Hepatocyte (in vitro differentiated cells): ENCODE measurements at places on chromosomes 2 and 18.

DNA sequence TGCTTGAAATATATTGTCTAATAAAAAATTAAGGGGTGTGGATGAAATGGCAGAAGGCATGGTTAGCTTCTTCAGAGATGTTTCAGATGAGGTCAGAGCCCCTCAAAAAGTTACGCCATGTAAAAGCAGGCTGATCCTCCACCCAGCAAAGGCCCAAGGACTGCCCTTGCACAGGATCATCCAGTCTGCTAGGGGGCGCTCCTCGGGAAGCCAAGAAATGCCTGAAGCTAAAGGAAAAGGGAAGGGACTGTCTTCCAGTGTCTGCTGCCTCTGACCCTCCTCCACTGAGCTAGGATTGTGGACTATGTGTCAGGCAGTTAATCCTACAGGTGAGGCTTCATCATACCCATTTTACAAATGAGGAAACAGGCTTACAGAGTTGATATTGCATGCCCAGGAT, 33.8 kb upstream of the TEX51 start:
- no peaks in the 10 kb centered on the region for H3K4me1 ChIP-seq
- no peaks in the 10 kb centered on the region for H3K36me3 ChIP-seq
- no peak overlapping the region for H3K4me3 ChIP-seq
- H3K27ac ChIP-seq, result no peak overlapping the region
- no peak for DNase-seq

GRCh38 chr2:232026910-232027309, 65.4 kb downstream of the DIS3L2 start:
- DNase-seq, result no peak
- no peak overlapping the region for H3K4me3 ChIP-seq
- no peaks in the 10 kb centered on the region for H3K4me1 ChIP-seq
- no peaks in the 10 kb centered on the region for H3K27me3 ChIP-seq

DNA sequence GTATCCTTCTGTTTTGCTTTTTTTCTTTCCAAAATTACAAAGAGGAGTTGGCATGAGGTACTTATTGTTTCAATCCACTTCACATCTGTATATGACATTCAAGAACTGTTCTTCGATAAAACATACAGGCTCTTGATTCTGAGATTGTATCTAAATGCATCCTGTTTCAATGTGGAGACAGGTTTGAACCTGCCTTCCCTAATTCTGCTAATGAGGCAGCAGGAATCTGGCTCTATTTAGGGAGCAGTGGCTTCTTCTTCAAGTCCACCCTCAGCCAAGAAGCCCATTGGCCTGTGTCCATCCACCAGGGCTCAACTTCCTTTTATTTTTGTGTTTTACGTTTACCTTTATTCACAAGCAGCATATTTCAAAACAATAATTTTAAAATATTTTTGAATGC, 84.8 kb upstream of the PIK3C3 start:
- H3K27ac ChIP-seq, result no peak overlapping the region
- no peaks in the 10 kb centered on the region for H3K27me3 ChIP-seq
- H3K36me3 ChIP-seq, result no peaks in the 10 kb centered on the region
- H3K4me3 ChIP-seq, result no peak overlapping the region

GRCh38 chr2:11101430-11101829, 53.8 kb upstream of the SLC66A3 start:
- H3K36me3 ChIP-seq, result no peaks in the 10 kb centered on the region
- H3K27me3 ChIP-seq, result no peaks in the 10 kb centered on the region

DNA sequence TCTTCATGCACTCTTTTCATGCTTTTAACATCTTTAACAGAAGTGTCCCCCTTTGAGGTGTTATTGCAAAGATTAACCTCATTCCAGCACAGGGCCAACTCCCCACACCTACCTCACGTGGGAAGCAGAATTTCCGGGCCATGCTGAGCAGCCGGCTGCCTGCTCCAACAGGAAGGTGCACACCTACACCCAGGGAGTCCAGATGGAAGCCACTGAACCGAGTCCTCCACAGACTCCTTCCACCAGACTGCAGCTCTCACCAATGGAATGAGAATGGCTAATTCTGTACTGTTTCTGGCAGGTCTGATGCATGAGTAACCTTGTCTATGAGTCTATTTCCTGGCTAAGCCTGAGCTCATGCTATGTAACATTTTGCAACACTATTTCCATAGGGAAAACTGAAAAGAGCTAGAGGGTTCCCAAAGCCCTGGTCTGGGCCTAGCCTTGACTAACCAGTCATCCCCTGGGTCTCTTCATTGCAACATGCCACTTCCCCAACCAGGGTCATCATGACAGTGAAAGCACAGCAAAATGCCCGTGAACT, 11.0 kb downstream of the ERFE start:
- H3K36me3 ChIP-seq, result no peaks in the 10 kb centered on the region
- DNase-seq, result peak; percentile 51
- H3K27me3 ChIP-seq, result no peaks in the 10 kb centered on the region
- H3K4me1 ChIP-seq, result peaks cover 11% of the 10 kb centered on the region

- H3K4me3 ChIP-seq, result no peak overlapping the region
- DNase-seq, result no peak
- H3K27me3 ChIP-seq, result no peaks in the 10 kb centered on the region
- H3K36me3 ChIP-seq, result no peaks in the 10 kb centered on the region
- no peak overlapping the region for H3K27ac ChIP-seq
Measured at GRCh38 chr2:239674981-239675825, 274.4 kb upstream of the HDAC4 start.

DNA sequence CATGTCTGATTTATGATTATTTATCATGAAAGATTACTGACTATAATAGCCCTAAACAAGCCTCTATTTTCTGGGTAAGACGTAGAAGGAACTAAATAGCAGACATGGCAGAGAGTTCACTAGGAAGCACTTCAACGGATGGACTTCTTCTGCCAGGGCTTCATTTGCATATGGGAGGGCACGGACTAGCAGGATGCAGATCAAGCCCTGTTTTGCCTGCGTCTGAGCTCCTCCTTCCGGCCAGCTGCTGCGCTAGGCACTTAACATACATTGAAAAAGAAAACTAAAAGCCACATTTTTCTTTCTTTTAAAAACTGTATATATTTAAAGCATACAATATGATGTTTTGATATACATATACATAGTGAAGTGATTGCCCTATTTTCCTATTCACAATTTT, 340.0 kb upstream of the MEX3C start:
- no peaks in the 10 kb centered on the region for H3K27me3 ChIP-seq
- H3K4me1 ChIP-seq, result no peaks in the 10 kb centered on the region
- no peaks in the 10 kb centered on the region for H3K36me3 ChIP-seq
- H3K4me3 ChIP-seq, result no peak overlapping the region
- no peak overlapping the region for H3K27ac ChIP-seq
